Endothelial cell of umbilical vein (primary cell): ENCODE measurements at places on chromosomes 16 and 17. TPM values are rescaled to one million over a fixed set of nuclear protein-coding genes. Genes with fewer than 3 reads are reported as not detected.
A peak's percentile ranks its signal among the peaks of the same experiment; 100 is the strongest.

GRCh38 chr17:19646788-19647696, 1.5 kb upstream of the ALDH3A2 start:
- peak; percentile 53 for DNase-seq

GRCh38 chr17:60392845-60393702, 1.1 kb upstream of the USP32 start:
- peak; percentile 80 for DNase-seq

GRCh38 chr17:78314683-78315354, 45.1 kb downstream of the SOCS3 start:
- DNase-seq, result no peak

Gene NMRAL1
- 38.4 and 48.0 TPM in 2 replicates for total RNA-seq

Gene TNFRSF17
- not detected in 2 replicates for total RNA-seq
